Activated naive CD4-positive, alpha-beta T cell treated with anti-CD3 and anti-CD28 coated beads, Interleukin-2, amount 10 ng/mL, durations not matched to agents 7 days and 5 days (primary cell): ENCODE measurements at places on chromosomes 4 and X.

GRCh38 chrX:45756557-45756956 lies 555.9 kb upstream of the DIPK2B start:
- no peak for DNase-seq

GRCh38 chr4:109969919-109970318 lies 57.2 kb downstream of the EGF start:
- no peak for DNase-seq

DNA sequence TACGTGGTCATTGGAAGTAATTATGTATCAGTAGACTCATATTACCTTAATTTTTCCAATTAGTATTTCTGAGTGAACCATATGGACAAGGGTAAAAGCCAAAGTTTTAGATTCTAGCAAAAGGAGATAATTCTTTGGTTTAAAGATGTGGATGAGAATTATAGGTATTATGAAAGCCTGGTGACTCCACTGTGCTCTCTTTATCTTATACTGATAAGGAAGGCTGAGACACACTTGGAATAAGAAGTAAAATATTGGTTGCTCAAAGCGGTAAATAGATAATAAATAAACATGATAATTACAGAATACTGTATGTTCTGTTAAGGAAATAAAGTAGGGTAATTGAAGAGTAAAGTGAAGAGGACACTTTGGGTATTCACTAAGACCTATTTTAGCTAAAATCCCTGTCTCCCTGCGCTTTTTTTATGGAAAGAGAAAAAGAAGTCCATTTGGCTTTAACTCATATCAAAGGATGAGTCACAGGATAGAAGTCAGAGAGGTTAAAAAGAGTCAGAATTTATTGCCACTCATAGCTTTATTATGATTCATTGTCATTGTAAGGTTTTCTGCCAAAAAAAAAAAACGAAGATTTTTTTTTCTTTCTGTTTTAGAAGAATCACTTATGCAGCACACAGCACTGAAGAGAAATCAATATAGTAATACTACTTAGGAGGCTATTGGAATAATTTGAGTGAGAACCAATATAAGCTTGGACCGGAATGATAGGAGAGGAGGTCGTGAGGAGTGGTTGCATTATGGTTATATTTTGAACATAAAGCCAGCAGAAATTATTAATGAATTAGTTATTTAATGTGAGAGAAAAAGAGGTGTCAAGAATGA lies 2463.1 kb downstream of the ARAP2 start:
- DNase-seq = no peak

DNA sequence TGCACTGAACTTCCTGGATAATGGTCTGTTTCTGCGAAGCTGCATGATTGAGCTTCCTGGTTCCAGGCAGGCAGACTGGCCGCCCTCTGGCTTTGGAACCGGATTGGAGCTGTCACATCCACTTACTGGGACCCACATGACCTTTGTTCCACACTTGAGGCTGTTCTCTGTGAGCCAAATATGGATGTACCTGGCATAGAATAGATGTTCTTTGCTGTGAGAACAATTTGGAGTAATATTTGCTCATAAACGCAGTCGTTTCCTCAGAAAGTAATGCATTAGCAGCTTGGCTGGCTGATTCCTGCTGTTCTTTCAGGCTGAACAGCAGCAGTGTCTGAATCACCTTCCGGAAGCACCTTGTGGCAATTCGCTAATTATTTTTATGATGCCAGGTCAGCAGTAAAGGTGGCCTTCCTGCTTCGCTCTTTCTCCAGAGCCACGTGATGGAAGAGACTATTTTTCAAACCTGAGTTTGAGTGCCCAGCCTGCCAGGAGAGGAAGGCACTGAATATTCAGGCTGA lies 78.1 kb upstream of the BOD1L1 start:
- DNase-seq = no peak

DNA sequence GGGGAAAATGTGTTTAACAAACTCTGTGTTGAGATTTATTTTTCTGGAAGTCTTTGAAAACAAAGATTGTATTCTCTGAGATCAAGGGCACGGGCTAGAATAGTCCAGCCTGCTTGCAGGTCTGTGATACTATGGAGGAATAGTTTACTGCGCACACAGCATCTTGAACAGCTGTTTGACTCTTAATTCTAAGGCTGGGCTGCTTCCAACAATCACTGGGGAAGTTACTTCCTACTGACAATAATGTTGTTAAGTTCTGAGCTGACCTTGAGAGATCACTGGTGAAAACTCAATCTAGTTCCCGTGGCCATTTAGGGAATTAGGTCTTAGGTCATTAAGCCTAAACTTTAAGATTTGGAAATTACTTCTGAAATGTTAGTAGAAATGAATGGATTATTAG lies 416.1 kb upstream of the FTHL17 start:
- no peak for DNase-seq

- DNase-seq = no peak
These were observed 32.6 kb upstream of the PHF8 start for GRCh38 chrX:54076903-54077302.

GRCh38 chr4:184795214-184795844 lies 30.4 kb downstream of the ACSL1 start:
- DNase-seq = no peak

- no peak for DNase-seq
These were observed 195.3 kb downstream of the QDPR start for GRCh38 chr4:17316566-17316965.
